ENCODE measurements at places on chromosomes 6 and 20.

- DNase-seq = no peak
Observed at GRCh38 chr6:46265373-46265772, 94.6 kb upstream of the ENPP5 start.

GRCh38 chr6:126665551-126665950, 325.6 kb downstream of the CENPW start:
- DNase-seq = no peak

- no peak for DNase-seq
Observed at GRCh38 chr6:147244832-147245231, 40.6 kb downstream of the STXBP5 start.

DNA sequence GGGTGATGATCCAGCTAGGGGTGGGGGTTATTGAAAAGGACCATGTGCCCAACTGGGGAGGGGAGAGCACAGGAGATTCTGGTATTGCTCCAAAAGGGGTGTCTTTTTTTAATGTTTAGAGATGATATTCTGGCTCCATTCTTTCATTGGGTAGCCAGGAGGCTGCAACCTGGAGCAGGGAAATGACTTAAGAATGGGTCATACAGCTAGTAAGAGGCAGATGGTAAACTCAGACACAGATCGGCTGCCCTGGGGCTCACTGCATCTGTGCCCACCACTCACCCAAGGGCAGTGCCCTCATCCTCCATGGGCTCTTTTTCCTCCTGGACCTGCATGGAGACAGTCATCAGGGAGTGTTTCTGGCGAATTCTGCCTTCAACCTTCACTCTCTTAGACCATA, 302.0 kb upstream of the PRDM1 start:
- no peak for DNase-seq

GRCh38 chr6:109877028-109878004, 100.8 kb upstream of the GPR6 start:
- DNase-seq = no peak

- DNase-seq = no peak
Observed at GRCh38 chr20:11716239-11716944, 201.3 kb upstream of the BTBD3 start.

DNA sequence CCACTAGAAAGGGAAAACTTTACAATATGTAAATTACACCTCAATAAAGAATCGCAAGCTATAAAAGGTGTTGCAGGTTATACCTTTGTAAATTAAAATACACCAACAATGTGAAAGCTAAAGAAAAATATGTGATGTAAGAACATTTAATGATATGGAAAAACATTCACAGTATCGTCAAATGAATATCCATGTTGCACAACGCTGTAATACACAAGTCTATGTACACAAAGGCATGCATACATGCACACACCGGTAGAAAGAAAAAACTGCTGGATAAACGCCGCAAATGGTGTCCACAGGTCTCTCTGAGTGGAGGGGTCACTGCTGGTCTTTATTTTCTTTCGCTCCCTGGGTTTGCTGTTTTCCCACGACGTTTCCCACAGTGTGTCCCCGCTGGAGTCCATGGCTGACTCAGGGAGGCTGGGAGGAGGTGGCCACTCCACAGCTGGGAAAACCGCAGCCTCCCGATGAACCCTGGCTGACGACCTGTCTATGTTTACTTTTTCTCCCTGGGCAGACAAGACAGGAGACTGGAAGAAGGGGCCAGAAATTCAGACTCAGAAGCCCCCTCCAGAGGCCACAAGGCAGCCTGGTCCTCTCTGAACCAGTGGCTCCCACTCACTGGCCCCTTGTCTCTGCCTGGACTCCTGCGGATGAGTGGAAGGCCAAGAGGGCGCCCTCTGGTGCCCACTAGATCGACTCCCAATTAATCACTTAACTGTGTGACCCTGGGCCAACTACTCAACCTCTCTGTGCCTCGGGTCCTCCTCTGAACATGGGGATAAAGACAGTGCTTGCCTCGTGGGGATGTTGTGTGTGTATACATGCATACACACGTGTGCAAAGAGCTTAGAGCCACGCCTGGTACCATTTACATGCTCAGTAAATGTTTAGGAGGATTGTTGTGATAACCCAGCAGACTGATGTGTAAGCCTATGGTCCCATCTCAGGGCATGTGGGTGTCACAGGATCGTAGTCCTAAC, 12.8 kb upstream of the BPI start:
- peak; percentile 41 for DNase-seq

DNA sequence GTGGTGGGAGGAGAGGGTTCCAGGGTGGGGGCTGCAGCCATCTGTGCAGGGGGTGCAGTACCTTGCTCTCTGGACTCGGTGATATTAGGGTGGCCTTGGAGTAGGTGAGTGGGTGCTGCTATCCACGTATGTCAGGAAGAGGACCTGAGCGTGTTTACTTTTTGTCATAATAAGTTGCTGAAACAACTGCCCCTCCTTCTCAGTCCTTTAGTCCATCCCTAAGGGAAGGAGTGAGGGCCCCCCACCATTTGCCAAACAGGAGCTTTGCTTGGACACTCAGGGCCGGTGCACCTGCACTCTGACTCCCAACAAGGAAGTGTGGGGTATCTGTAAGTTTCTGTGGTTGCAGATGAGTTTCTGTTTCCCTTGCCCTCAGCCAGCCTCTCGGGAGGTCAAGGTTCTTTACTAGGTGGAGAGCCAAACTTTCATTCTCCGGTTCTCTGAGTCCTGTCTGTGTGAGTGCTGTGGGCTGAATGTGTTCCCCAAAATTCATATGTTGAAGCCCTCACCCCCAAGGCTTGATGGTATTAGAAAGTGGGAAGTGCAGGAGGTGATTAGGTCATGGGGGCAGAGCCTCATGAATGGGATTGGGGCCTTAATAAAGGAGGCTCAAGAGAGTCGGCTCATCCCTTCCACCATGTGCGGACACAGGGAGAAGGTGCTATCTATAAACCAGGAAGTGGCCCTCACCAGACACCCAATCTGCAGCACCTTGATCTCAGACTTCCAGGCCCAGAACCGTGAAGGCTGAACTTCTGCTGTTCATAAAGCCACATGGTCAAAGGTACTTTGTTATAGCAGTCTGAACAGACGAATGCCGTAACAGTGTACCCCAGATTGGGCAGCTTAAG, 19.6 kb upstream of the CCR6 start:
- DNase-seq = no peak

DNA sequence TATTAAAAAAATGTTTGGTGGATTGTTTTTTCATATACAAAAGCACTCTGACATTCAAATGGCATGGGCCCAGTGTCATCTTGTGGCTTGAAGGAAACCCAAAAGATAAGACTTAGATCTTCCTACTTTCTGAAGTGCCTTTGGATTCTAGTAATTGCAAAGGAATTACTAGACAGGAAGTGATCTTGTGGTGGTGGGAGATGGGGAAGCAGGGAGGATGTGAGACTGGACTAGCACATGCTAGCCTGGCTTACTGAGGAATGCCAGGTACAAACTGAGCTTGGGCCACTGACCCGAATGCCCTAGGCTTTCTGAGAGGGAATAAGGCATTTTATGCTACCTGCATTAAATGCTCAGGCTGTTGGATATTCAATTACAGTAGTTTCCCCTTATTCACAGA, 59.0 kb downstream of the AFG1L start:
- DNase-seq = no peak

All from activated effector memory CD4-positive, alpha-beta T cell treated with anti-CD3 and anti-CD28 coated beads, Interleukin-2, amount 50 U/mL, for 16 hours (primary cell).